ENCODE measurements at places on chromosomes 16 and 17.

DNA sequence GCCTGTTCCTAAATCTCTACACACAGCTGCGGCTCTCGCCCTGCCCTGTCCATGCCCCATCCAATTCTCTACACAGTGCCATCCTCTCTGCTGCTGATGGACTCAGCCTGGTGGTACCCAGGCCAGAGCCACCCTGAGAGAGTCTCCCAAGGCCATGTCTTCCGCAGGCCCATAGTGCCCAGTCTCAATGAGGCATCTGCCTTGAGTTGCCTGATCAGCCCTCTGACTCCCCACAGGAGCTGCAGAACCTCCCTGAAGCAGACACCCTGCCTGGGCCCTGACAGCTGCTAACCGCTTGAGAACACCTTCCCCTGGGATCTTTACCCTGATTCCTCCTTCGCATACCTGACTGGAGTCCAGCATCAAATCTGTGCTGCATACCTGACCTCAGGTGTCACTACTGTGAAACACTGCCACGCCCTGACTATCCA, 13.3 kb downstream of the TSPOAP1 start:
- no peak for DNase-seq

DNA sequence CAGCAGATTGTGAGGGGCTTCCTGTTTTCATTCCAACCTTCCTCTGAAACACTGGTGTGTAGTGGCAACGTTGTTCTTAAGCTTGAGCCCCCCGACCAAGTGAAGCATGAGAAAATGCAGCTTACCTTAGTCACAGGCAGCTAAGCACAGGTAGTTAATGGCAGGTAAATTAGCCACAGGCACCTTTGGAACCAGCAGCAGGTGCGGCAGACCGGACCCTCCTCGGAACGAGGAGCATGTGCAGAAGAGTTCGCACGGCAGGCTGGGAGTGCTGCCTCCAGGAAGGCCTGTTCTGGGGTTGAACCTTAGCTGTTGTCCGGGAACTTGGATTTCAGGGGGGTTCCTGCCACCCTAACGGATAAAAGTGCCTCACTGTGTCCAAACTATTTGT, 7.2 kb upstream of the IRF8 start:
- DNase-seq, result no peak

GRCh38 chr17:19759568-19760549, 11.8 kb upstream of the ALDH3A1 start:
- no peak for DNase-seq

DNA sequence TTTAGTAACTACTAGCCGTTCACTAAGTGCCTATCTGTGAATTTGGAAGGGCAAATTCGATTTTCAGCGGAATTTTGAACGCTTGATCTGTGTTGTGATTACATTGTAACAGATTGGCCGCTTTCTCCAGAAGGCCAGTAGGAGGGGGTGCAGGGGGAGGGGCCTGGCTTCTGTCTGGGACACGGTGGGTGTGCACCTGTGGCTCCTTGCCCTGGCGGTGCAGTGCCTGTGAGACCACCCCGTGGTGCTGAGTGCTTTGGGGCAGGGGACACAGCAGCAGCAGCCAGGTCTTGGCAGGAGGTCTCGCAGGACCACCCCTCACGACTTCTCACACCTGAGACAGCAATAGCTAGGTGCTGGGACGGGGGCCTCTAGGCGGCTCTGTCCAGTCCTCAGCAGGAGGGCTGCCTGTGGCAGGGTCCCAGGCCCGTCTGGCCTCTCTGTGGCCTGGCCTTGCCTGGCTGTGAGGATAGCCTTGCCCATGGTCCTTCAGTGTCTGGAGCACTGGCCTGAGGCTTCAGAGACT, 1.8 kb downstream of the UBE2I start:
- DNase-seq, result no peak

- no peak for DNase-seq
Observed at GRCh38 chr16:23121024-23121423, 28.2 kb downstream of the USP31 start.

- peak; percentile 20 for DNase-seq
Observed at GRCh38 chr16:65975049-65975708, 391.3 kb upstream of the CDH5 start.

DNA sequence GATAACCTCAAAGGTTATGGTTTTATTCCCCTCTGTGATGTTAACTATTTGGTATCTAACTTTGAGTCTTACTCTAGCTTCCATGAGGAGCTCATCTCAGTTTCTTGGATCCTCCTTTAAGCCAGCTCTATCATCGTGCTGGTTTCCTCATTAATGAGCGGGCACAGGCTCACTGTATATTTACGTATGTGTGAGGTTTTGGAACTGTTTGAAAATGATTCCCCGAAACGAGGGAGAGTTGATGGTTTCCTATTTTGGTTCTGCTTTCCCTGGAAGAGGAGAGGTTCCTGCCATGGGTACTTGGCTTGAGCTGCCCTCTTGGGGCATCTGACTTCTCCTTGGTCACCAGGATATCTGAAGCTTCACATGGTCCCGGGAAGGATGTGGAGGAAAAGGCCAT, 32.7 kb upstream of the PIK3R6 start:
- no peak for DNase-seq

DNA sequence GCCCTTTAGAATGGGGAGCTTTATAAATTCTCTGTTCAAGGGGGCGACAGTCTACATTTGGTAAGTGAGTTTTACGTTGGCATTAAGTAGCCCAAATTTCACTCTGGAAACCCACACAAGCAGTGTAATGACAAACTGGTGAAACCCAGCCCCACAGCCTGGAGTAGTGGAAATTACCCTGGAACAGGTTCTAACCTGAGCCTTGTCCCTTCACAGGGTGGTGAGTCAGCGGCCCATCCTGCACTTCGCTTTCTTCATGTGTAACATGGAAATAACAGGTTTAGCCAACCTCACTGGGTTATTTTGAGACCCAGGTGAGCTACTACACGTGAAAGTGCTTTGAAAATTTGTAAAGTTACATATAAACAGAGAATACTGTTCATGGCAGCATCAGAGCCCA, 3.5 kb upstream of the TLCD3A start:
- no peak for DNase-seq

- DNase-seq, result peak; percentile 59
Observed at GRCh38 chr17:76124582-76125390, 16.3 kb downstream of the FOXJ1 start.

- no peak for DNase-seq
Observed at GRCh38 chr17:5763595-5764306, 179.4 kb upstream of the NLRP1 start.

DNA sequence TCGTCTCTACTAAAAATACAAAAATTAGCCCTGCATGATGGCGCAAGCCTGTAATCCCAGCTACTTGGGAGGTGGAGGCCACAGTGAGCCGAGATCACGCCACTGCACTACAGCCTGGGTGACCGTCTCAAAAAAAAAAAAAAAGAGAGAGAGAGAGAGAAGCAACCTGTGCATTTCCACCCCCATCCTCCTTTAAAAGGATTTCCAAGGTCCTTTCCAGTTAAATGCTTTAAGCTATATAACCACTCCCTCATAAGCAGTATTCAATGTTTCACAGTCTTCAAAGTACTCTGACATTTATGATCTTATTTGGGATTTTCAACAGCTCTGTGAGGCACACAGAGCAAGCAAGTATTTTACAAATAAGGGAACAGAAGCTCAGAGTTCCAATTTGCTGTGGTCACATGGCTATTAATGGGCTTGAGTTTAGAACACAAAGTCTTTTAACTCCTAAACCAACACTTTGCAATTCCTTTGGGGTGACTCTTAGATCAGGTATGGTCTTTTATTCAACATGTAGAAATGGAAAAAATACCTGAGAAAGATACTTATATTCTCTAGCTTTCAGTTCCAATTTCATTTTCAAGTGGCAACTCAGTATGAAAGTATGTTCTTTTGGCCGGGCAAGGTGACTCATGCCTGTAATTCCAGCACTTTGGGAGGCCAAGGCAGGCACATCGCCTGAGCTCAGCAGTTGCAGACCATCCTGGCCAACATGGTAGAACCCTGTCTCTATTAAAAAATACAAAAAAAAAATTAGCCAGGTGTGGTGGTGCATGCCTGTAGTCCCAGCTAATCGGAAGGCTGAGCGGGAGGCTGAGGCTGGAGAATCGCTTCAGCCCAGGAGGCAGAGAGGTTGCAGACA, 31.3 kb downstream of the SPOP start:
- DNase-seq, result no peak

DNA sequence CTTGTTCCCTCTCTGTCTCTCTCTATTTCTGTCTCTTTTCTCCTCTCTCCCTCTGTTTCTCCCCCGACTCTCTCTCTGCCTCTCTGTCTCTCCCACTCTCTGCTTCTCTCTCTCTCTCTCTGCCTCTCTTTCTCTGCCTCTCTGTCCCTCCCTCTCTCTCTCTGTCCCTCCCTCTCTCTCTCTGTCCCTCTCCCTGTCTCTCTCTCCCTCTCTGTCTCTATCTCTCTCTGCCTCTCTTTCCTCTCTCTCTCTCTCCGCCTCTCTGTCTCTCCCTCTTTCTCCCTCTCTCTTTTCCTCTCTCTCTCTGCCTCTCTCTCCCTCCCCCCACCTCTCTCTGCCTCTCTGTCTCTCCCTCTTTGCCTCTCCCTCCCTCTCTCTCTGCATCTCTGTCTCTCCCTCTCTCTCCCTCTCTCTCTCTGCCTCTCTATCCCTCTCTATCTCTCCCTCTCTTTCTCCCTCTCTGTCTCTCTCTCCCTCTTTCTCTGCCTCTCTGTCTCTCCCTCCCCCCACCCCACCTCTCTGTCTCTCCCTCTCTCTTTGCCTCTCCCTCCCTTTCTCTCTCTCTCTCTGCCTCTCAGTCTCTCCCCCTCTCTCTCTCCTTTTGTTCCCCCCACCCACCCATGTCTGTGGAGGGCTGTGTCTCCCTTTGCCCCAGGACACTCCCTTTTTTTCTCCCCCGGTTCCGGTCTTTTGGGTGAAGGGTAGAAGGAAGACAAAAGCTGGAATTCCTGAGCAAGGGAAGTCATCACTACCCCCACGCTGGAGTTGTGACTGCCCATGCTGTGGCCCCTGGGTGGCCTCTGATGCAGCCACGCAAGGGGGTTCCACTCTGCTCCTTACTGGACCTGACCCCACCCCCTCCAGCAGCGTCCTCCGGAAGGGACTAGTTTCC, 27.1 kb upstream of the MGAT5B start:
- DNase-seq, result no peak

DNA sequence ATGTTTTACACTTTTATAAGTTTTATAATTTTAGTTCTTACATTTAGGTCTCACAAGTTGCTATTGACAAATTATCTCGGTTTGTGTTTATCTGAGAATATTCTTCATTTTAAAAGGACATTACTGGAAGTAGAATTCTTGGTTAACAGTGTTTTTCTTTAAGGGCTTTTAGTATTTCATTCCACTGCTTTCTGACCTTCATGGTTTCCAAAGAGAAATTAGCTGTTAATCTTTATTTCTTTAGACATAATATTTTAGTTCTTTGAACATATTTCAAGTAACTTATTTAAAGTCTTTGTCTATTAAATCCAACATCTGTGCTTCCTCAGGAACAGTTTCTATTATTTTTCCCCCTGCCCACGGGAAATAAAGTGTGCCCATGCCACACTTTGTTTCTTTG, 240.1 kb upstream of the AXIN2 start:
- DNase-seq, result no peak

GRCh38 chr17:57444682-57445450, 188.5 kb downstream of the MSI2 start:
- no peak for DNase-seq

DNA sequence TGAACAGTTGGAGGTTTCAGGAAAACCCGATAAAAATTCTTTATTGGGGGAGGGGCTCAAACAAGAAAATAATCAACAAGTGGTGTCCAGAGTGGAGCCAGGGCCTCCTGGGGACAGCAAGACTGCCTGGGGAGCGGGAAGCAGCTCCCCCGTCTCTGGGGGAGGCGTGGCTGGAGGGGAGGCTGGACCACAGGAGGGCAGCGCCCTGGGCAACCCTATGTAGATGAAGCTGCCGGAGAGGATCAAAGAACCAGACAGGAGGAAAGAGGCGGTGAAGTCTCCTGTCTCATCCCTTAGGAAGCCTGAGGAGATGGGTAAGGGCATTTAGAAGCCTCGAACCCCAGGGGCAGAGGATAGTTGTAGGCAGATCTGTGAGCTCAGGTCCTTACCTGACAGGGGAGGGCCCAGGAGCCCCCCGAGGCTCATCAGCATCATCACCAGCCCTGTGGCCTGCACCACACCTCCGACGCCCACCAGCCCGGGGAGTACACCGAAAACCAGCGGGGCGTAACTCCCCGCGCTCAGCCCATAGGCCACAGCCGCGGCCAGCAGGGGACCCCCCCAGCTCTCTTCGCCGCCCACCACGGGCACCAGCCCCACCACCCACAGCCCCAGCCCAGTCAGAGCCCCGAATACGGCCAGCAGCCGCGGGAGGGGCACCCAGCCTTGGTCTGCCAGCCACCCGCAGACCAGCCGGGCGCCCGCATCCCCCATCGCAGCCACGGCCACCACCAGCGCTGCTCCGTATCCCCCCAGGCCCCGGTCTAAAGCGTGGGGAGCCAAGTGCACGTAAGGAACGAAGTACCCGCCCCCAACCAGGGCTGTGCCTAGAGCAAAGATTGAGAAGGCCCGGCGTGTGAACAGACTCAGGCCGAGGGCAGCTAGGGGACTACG, 2.0 kb downstream of the SLC16A11 start:
- no peak for DNase-seq

- DNase-seq, result no peak
Observed at GRCh38 chr17:55577687-55578086, 66.4 kb upstream of the SMIM36 start.

- no peak for DNase-seq
Observed at GRCh38 chr16:79302731-79303130, 297.8 kb downstream of the MAF start.

DNA sequence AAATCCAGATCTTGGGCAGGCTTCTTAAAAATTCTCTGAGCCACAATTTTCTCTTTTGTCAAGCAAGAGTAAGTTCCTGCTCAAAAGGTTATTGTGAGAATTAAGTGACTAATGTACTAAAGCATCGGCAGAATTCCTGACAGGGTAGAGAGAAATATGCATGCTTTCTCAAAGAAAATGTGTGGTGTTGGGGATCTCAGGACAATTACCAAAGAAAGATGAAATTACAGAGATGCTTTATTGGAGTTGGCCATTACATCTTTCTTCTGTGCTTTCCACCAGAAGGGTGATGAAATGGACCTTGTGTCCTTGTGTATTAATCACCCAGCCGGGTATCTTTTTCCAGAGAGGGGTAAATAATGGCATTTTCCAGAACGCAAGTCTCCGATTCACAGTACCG, 1.7 kb upstream of the USP43 start:
- DNase-seq, result no peak

- DNase-seq, result no peak
Observed at GRCh38 chr17:2042933-2043332, 1.1 kb downstream of the OVCA2 start.

GRCh38 chr17:63442549-63443035, 3.5 kb downstream of the CYB561 start:
- DNase-seq, result peak; percentile 66

- no peak for DNase-seq
Observed at GRCh38 chr17:18144855-18145254, 36.3 kb downstream of the MYO15A start.
